Stimulated activated CD4-positive, alpha-beta T cell treated with anti-CD3 and anti-CD28 coated beads, Interleukin-1b, Interleukin-23, amount 100 ng/mL, for 48 hours (primary cell): ENCODE measurements at places on chromosomes 13 and 19.

- DNase-seq, result no peak
These were observed 7.9 kb upstream of the F10 start for GRCh38 chr13:113114511-113115362.

GRCh38 chr13:37168151-37168550 lies 62.7 kb upstream of the CSNK1A1L start:
- no peak for DNase-seq

DNA sequence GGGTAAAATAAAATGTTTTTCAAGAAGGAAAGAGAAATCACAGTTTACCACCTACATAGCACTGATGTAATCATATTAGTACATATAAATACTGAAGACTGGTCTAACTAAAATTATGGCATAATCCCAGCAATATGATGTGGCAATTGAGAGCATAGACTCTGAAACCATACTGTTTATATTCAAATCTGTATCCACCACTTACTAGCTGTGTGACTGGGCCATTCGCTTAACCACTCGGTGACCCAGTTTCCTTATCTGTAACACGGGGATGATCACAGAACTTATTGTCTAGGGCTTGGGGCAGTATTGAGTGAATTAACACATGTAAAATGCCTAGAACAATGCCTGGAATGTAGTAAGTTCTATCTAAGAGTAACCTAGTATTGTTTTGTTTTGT lies 13.1 kb upstream of the GTF3A start:
- no peak for DNase-seq

GRCh38 chr13:98397861-98398260 lies 179.0 kb downstream of the STK24 start:
- DNase-seq, result no peak

DNA sequence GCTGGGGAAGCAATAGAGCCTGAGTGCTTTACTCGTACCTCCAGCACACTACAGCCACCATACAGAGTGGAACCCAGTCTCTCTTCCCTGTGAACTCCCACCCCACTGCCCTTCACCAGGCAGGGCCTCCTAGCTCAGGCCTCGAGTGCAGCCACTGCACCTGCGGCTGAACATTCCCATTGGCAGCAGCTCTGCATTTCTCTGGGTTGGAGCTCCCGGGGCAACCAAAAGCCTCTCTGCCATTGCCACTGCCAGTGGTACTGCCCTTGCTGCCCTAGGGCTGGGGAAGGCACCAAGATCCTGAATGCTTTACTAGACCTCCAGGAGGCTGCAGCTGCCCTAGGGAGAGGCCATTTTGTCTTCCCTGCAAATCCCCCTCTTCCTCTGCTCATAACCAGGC lies 266.8 kb downstream of the TDRD3 start:
- no peak for DNase-seq

DNA sequence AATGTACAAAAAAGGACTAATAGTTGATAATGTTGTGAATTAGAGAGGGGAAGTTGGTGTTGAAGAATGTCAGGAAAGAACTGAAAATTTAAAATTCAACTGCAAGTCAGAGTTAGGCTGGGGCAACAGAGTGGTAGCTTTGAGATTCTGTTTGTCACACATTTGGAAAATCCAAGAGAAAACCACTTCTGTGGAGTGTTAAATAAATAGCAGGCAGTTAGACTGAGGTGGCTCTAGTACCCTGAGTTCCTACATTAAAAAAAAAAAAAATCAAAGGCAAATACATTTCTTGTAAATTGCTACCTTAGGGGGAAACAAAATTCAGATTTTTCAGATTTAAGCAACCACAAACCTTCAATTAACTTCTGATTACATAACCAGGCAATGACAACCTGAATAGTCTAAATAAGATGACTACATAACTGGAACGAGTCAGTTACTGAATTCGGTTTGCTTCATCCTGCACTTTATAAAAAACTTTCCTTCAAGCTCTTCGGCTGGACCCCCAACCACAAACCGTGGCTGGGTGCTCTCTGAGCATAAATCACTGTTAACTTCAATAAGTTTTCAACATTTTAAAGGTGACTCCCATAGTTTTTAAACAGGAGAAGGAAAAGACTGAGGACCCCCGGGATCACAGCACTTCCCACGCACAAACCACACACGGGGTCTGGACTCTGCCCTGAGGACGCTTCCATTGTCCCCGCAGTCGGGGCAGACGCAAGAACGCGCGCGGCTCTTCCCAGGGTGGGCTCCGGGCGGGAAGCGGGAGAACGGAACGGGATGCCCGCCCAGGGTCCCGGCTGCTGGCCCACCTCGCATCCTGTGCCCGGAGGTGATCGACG lies 725 bp downstream of the ZNF682 start:
- DNase-seq, result no peak

- no peak for DNase-seq
These were observed 13.5 kb downstream of the ARRDC5 start for GRCh38 chr19:4889034-4889815.

DNA sequence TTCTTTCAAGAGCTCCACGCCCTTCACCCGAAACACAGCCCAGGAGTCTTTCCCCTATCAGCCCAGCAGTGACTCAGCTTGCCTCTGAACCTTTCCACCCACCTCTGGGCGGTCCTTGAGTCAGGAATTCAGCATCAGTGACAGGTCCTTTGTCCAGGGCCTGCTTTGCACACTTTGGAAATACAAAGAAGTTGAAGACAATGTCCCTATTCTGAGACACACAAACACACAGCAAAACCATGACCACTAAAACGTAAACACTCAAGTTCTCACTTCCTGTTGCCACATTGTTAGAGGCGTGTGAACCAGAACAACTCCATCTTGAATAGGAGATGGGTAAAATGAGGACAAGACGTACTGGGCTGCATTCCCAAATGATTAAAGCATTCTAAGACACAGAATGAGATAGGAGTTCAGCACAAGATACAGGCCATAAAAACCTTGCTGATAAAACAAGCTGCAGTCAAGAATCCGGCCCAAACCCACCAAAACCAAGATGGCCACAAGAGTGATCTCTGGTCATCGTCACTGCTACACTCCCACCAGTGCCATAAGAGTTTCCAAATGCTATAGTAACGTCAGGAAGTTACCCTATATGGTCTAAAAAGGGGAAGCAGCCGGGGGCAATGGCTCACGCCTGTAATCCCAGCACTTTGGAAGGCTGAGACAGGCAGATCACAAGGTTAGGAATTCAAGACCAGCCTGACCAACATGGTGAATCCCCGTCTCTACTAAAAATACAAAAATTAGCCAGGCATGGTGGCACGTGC lies 49.2 kb upstream of the ATP12A start:
- no peak for DNase-seq

DNA sequence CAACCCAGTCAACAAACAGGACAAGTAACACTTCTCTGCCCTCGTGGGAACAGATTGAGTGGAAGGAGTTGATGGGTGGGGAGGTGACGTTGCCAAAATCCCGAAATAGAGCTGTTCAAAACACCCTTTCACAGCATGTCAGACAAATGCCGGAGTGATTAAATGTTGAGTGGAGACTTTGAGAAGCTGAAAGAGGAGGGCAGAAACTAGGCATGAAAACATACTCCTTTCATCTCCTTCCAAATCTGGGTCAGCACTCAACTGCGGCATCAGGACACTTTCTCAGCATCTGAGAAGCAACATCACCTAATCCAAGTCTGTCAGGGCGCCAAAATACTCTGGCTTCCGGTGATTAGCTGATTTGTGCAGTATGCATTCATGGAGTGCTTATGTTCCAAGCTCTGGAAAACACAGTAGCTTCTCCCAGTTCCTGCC lies 51.5 kb upstream of the MRI1 start:
- DNase-seq, result no peak
